Prostate gland (tissue), 2 donors: ENCODE measurements at places on chromosomes 1 and 21. TPM values are rescaled to one million over a fixed set of nuclear protein-coding genes. Genes with fewer than 3 reads are reported as not detected.

The DHCR24 gene
- 154 TPM for total RNA-seq

The CIART gene
- total RNA-seq: 6.9 TPM

The ANKRD34A gene
- 1.6 TPM for total RNA-seq

The LEFTY1 gene
- 1.7 TPM for total RNA-seq

The REN gene
- 0.36 TPM for total RNA-seq

The FAM3B gene
- 19.4 TPM for total RNA-seq

The FCN3 gene
- total RNA-seq: 15.6 TPM

The TRIM46 gene
- total RNA-seq: 1.6 TPM

The WNT3A gene
- 4.8 TPM for total RNA-seq

The SESN2 gene
- total RNA-seq: 27.5 TPM

The CD52 gene
- 3.2 TPM for total RNA-seq

The ADCY10 gene
- total RNA-seq: 0.05 TPM

The PODN gene
- total RNA-seq: 92.7 TPM

DNA sequence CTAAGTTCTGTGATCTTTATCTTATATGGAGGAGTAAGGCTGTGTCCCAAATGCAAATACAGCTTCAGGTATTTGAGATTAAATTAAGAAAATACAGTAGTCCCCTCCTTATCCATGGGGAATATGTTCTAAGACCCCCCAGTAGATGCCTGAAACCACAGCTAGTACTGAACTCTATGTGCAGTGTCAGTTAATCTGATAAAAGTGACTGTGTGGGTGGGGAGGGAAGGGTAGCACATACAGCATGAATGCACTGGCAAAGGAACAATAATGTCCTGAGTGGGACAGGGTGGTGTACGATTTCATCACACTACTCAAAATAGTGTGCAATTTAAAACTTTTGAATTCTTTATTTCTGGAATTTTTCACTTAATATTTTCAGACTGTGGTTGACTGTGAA, 83.1 kb downstream of the HS2ST1 start:
- no peak for DNase-seq

DNA sequence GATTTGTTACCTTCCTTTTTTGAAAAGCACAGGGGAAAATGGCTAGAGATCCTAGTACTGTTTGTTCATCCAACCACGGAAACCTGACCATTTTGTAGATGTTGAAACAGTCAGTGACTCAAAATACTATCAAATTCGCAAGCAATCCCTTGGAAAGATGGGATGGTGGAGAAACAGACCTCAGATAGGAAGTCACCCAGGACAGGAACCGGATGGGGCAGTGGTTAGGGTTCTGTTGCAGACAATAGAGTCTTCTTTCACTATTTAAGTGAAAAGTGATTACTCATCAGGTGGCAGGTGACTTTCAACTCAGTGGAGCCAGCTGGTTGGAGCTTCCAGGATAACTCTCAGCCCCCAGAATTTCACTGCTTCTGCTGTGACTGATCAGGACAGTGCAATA, 17.0 kb downstream of the LHX4 start:
- no peak for DNase-seq

GRCh38 chr21:33110340-33110715, 40.4 kb downstream of the OLIG1 start:
- DNase-seq: no peak

DNA sequence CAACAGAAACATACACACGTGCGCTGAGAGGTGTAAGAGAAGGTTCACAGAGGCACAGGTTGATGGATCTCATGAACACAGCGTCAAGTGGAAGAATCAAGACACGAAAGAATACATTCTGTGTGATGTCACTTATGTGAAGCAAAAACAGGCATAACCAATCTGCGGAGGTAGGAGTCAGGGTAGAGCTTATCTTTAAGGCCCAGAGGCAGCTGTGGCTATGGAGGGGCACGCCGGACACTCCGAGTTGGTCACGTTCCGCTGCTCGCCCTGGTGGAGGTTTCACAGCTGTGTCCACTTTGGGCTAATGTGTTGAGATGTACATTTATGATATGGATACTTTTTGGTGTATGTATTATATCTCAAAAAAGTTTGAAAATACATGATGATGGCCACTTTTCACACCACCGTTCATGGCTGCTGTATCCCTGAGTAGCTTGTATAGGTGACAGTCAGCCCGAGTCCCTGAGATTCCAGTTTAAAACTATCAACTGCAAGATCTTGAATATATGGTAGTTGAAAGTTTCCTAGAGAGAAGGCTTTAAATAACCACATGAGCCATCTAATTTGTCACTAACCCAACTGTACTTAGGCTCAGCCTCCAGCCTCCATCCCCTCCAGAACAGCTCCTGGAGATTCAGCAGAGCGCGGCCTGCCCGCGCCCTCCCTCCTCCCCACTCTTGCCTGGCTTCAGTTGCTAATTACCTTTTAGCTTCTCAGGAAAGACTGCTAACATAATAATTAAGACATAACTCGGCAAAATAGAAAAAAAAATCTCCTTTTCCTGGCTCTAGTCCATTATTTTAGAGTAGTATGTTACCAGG, 6.7 kb upstream of the ADARB1 start:
- no peak for DNase-seq

GRCh38 chr21:28826021-28826420, 166.7 kb downstream of the LTN1 start:
- no peak for DNase-seq

DNA sequence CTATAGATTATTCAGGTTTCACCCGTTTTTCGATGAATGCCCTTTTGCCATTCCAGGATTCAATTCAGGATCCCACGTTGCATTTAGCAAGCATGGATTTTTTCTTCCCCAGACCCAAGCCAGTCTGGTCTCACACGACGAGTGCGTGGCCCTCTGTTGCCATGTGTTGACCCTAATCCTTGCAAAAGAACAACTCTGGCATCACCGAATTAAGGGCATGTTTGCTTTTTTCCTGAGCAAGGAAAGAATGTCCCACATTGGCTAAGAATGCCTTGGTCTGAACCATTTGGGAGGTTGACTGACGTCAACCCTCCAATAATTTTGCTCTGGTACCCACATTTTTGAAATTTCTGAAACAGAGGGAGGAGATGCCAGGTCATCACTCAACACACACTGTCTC, 153.0 kb upstream of the WNT4 start:
- no peak for DNase-seq

DNA sequence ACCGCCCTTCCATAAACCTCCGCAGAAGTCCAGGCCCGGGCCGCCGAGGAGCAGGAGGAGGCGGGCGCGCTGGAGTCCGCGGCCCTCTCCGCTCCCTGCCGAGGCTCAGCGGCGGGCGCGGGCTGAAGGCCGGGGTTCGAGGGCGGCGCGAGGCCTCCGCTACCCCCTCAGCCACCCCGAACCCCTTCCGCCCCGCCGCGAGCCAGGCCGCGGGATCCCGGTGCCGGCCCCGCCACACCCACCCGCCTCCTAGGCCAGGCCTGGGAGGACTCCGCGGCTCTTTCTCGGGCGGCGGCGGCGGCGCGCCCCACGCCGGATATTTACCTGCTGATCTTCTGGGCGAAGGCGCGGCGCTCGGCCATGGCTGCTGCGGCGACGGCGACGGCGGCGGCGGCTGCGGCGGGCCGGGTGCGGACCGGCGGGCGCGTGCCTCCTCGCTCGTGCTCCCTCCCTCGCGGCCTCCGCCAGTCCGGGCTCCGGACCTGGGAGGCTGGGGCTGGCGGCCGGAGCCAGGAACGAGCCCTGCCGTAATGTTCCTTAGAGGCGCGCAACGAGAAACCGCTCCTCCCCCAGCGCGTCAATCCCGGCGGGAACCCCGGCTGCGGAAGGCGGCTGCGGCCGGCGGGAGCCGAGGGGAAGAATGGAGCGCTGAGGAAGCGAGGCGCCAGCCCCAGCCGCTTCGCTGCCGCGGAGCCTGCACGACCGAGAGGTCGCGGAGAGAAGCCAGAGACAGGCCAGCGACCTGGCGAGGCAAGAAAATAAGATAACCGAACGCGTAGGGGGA, at the start of gene DOCK7:
Gene DOCK7 (minus strand): TSS at position 484 of the 784 bp plus-strand sequence. CDS start 122 bp downstream, at position 362.
- peak; percentile 64 for DNase-seq

GRCh38 chr1:107459204-107459904, 318.5 kb downstream of the NTNG1 start:
- no peak for DNase-seq

- no peak for DNase-seq
These were observed 94.8 kb downstream of the DISC1 start for GRCh38 chr1:231721436-231721835.

- DNase-seq: no peak
These were observed 714 bp upstream of the AKIRIN1 start for GRCh38 chr1:38990386-38990737.

DNA sequence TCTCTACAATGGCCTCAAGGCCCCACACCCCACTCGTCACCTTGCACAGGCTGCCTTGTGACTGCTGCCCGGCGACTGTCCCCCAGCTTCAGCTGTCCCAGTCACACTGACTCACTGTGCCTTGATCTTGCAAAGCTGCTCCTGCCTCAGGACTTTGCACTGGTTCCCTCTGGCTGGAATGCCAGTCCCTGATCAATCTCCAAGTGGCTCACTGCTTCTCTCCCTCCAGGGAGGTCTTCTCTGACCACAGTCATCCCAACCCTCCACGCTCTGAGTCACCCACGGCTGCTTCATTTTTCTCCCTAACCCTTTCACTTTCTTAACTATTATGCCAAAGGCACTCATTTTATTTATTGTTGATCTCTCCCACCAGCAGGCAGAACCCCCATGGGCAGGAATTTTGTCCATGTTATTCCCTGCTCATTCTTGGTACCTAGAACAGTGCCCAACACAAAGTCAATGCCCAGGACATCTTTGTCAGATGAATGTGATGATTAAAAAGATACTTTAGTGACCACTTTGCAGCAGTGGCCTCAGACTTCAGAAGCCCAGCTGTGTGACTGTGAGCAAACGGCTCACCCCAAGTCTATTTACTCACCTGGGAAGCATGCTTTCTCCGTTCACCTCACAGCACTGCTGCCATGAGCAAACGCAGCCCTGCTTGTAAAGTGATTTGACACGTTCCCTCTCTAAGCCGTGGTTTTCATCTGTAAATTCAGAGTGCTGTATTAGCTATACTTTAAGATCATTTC, 53.4 kb downstream of the ZBTB18 start:
- no peak for DNase-seq

GRCh38 chr1:38608202-38608864, 251.2 kb downstream of the RRAGC start:
- DNase-seq: no peak

GRCh38 chr1:39293375-39294070, 89.0 kb downstream of the MACF1 start:
- DNase-seq: no peak

- no peak for DNase-seq
These were observed 78.9 kb downstream of the DENND1B start for GRCh38 chr1:197696372-197696771.

GRCh38 chr1:162373541-162374260, 3.0 kb downstream of the SPATA46 start:
- DNase-seq: no peak

GRCh38 chr1:161484613-161485012, 20.6 kb upstream of the FCGR2A start:
- DNase-seq: no peak

DNA sequence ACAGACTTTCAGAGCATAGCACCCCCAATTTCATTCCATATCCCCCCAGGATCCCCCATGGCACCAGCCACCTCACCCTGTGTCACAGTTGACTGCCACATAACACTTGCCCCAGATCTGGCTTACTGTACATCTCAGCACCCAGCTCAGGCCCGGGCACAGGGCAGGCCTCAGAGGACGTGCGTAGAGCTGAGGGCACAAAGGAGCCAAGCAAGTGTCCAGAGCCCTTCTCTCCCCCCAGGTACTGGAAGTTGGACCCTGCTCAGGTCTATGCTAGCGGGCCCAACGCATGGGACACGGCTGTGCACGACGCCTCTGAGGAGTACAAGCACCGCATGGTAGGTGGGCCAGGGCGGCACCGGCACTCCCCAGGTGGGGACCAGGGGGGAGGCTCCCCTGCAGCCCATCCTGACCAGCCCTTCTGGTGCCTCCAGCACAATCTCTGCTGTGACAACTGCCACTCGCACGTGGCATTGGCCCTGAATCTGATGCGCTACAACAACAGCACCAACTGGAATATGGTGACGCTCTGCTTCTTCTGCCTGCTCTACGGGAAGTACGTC, 8.0 kb upstream of the SYTL1 start:
- DNase-seq: no peak

DNA sequence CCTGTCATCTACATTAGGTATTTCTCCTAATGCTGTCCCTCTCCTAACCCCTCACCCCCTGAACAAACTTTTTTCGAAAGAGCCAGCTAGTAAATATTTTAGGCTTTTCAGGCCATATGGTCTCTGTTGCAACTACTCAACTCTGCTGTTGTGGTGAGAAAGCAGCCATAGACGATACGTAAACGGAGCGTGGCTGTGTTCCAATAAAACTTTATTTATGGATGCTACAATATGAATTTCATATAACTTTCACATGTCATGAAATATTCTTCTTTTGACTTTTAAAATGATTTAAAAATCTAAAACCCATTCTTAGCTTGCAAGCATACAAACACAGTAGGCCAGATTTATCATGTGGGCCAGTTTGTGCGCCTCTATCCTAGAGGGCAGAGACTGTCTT, 11.2 kb upstream of the RPS6KA1 start:
- no peak for DNase-seq

GRCh38 chr1:204853436-204853835, 17.2 kb upstream of the NFASC start:
- DNase-seq: no peak

- no peak for DNase-seq
These were observed at the start of gene CSMD2 for GRCh38 chr1:34164771-34165391. CSMD2 (minus strand) TSS chr1:34165230; CDS start chr1:34165097, 133 bp downstream.

- no peak for DNase-seq
These were observed 277.3 kb downstream of the KAZN start for GRCh38 chr1:14875524-14876509.

GRCh38 chr1:50667710-50668356, 244.6 kb upstream of the DMRTA2 start:
- no peak for DNase-seq

- no peak for DNase-seq
These were observed 60.8 kb downstream of the EYA3 start for GRCh38 chr1:28027660-28028059.

DNA sequence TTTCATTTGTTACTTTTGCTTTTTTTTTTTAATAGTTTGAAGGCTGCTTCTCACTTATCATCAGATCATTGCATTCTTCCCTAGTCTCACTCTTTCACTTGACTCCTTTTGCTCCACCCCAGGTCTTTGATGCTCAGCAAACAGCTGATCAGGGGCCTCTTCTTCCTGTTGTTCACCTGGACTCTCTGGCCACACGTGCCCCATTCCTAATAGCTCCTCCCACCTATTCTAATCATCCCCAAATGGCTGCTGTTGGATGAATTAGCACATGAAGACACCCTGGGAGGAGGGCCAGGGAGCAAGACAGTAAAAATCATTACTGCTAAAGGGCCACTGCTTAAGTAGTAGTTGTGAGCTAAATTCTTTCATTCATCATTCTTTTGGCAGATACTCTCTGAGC, 119.5 kb downstream of the MAB21L3 start:
- no peak for DNase-seq

DNA sequence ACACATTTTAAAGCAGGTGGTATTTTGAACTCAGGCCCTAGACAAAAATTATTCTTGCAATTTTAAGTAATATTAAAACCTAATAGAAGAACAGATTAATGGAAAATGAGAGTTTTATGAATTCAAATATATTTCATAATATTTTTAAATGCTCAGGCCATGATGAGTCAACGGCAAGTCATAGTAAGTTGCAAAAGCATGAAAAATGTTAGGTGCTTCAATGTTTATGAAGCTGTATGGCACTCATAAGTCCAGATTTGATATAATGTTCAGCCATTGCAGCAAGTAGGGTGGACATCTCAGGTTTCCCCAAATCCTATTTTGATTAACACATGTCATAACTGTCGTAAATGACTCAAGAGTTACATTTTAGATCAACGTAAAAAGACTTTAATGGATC, 112.6 kb downstream of the GRIK1 start:
- no peak for DNase-seq

- DNase-seq: peak; percentile 63
These were observed 8.2 kb upstream of the DENND1B start for GRCh38 chr1:197783510-197783948.
